CD8-positive, alpha-beta T cell (primary cell): ENCODE measurements at places on chromosomes 13 and 19.

DNA sequence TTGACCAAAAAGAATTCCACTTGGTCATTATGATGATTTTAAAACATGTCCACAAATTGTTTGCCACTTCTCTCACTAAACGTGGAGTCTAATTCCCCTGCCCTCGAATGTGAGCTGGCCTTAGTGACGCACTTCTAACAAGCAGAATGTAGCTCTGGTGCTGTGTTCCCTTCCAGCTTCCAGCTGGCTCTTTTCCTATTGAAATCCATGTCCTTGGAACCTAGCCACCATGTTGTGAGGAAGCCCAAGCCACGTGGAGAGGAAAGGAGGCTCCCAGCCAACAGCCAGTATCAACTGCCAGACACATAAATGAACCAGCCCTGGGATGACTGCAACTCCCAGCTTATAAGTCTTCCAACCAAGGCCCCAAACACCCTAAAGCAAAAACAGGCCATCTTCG lies 23.6 kb upstream of the CEBPA start:
- DNase-seq: no peak

GRCh38 chr19:14699641-14700040 lies 9.8 kb downstream of the ZNF333 start:
- DNase-seq: no peak

DNA sequence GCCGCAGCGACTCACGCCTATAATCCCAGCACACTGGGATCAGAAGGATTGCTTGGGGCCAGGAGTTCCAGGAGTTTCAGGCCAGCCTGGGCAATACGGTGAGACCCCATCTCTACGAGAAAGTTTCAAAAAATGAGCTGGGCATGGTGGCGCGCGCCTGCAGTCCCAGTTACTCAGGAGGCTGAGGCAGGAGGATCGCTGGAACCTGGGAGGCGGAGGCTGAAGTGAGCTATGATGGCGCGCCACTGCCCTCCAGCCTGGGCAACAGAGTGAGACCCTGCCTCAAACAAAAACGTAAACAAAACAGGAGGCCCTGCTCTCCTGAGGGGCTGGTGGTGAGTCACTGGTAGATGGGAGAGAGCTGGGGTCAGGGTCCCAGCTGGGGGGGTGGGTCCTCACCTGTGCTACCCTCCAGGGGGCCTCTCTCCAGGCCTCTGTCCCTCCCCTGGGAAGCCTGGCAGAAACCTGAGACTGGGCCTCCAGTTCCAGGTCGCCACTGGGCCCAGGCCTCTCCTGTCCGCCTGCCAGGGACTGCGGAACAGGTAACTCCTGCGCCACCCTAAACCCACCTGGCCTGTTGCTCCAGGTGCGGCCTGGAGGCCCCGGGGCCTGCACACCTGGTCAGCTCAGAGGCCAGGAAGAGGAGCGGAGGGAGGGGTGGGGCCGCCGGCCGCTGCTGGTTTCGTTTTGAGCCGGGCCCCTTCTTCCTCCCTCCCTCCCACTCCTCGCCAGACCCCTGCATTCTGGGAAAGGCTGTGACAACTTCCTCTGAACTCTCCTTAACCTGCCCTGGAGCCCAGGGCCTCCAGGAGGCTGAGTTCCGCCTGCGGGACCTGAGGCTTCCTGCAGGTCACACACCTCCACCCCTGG lies 17.2 kb upstream of the ZBTB7A start:
- peak; percentile 50 for DNase-seq

DNA sequence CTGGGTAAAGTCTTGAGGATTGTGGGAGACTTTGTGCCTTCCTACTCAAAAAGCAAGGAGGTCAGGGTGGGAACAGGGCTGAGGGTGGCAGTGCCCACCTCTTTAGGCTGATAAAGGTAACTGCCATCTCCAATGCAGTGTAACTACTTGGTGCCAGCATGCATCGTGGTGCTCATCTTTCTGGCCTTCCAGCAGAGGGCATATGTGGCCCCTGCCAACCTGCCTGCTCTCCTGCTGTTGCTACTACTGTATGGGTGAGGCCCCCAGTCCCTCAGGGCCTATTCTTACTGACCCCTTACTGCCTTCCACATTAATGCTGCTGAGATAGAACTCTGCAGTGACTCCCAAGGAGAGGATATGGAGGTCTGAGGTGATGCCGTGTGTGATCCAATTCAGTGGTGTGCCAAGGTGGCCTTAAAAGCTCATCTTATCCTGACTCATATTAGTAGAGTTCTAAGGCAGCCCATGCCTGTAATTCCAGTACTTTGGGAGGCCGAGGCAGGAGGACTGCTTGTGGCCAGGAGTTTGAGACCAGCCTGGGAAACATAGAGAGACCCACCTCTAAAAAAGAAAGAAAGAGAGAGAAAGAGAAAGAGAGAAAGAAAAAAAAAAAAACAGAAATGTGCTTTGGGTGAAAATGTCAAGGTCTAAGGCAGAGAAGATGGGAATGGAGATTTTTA lies 9.7 kb upstream of the ARHGAP45 start:
- peak; percentile 76 for DNase-seq

DNA sequence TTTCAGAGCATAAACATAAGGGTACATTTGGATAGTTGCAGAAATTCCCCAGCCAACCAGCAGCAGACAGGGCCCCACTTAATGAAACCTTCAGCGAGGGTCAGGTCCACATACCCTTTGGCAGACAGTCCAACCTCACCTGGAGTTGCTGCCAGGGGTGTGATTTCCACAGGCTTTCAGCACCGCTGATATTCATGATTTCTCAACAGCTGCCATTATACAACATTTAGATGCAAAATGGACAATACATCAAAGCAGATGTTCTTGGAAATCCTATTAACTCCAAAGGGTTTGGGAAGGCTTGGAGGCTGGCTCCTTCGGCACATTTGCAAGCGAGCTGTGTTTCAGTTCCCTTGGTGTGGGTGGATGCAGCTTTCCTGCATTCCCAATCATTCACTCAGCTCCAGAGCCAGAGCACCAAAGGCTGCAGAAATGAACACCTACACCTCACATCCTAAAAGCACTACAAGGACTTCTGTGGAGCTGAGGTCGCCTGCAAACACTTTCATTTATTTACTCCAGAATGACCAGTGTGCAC lies 147.2 kb upstream of the VSTM2B start:
- DNase-seq: no peak

DNA sequence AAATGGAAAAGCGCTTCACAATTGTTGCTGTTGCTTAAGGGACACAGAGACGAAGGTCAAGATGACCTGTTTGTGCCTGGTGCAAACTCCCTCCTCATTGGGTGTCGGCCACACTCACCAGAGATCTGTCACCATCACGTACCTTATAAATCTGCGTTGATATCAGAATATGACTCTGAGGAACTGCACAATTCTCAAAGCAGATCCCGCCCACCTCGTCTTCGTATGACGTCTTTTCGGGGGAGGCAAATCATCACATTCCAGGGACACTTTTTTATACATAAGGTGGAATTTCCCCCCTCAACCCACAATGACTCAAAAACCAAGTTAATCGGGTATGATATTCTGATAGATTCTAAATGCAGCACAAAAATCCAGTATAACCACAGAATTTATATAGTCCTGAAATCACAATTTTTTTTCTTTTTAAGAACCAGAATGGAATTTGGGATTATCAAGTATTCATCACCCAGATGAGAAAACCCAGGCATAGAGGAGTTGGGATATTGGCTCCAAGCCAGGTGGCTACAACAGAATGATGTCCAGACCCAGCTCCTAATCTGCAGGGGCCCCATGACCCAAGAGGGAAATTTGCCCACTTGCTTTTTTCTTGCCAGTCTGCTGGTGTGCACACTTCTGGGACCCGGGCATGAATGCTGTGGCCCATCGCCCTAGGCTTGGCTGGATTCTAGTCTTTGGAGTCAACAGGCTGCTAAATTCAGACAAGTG lies 50.6 kb upstream of the MTIF3 start:
- no peak for DNase-seq

DNA sequence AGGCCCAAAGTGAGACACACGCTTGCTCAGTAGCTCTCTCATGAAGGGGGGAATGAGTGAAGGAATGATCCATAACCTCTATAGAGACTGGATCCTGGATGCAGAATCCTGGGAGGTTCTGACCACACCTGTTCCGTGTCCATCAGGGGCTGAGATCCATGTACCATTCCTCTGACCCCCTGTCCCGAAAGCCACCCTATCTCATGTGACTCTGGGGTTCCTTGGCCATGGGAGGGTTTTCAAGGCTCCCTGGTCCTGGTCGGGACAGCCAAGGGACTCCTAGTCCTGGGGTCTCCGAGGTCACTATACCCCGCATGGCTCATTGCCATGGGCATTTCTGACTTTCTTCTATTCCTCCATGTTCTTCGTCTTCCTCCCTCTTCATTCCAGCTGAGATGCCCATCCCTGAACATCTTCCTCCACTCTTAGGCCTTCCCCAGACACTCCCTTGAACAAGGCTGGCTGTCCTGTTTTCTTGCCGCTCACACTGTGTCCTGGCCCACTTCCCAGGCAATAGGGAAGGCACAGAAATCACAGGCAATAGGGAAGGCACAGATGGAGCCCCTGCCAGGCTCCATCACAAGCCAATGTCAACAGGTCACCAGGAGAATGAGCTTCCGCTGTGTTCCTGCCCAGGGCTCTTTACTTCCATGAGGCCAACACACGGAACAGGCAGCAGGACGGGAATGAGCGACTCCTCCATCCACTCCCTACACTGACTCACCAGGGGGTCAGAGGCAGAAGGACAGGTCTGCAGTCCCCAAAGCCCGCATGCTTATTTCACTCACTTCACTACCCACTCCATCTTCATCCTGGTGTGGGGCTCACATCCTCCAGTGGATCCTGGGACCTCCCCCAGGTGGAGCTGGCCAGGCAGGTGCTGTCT lies 3.2 kb downstream of the CEACAM5 start:
- DNase-seq: no peak

DNA sequence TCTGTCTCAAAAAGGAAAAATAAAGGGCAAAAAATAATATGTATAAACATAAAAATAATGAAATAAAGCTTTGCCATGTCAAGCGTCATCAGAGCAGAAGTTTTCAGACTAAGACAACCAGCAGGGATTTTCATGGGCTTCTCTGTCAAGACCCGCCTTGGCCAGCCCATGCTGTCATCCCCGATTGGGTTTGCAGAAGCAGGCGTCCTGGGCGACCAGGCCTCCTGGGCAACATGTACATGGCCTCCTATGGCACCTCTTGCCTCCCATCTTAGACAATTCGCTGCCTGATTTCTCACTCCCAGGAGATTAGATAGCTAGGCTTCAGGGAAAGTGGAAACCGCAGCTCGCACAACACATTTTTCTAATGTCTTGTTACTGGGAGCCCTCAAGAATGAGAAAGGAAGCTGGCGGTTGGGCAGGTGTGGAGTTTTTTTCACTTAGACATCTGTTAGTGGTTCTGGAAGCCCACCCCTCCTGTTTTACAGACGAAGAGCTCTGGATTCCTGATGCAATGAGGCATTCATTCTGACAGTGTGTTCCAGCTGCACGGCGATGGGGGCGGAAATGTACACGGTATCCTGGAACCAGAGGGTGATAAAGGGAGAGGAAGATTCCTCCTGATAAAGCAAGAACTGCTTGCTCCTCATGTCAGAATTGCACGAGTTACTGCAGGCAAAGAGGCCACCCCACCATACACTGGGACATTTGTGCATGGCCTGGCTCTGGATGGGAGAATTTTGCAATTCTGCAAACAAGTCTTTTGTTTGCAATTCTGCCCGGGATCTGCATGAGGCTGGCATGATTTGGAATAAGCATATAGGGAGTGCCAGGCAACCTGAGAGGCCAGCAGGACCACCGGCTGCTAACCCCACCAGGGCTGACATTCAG lies 47.4 kb upstream of the KATNAL1 start:
- DNase-seq: no peak
